NCI-H82 (cell line): ENCODE measurements at places on chromosomes 2 and 18.

- no peak for DNase-seq
These were observed 40.3 kb downstream of the UBR3 start for GRCh38 chr2:169867579-169867978.

- DNase-seq = no peak
These were observed 84.2 kb upstream of the DNER start for GRCh38 chr2:229798446-229799155.

- DNase-seq = no peak
These were observed 36.6 kb downstream of the ARL6IP6 start for GRCh38 chr2:152755029-152755428.

GRCh38 chr2:31428001-31428418 lies 13.5 kb upstream of the XDH start:
- DNase-seq = peak; percentile 13

- DNase-seq = no peak
These were observed 63.5 kb downstream of the CRACDL start for GRCh38 chr2:98872526-98872925.

DNA sequence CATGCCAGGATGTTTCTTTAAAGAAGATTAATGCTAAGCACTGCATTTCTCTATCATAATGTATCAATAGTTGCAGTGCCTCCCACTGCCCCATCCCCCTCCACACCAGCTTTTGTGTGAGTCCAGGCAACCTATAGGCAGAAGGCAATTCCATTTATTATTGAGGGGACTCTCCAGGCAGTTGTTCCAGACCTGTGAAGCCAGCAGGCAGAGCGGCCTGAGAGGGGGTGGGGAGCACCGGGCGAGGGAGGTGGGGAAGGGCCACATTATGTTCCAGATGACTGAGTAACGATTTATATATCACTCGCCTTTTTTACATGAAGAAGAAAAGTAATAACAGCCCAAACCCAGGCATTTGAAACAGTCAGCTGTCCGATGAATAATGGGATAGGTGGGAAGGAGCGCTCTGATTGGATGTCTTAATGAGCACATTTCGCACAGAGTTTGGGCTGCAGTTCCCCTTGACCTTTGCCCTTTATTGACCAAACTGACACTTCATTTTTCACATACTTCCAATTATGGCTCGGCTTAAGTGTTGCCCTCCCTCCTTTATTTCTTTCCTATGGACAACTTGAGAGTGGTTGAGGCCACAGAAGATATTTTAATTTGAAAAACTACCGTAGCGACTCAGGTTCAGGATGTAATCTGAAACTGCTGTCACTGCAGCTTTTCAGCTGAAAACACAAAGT lies 34.4 kb downstream of the MEIS1 start:
- no peak for DNase-seq

DNA sequence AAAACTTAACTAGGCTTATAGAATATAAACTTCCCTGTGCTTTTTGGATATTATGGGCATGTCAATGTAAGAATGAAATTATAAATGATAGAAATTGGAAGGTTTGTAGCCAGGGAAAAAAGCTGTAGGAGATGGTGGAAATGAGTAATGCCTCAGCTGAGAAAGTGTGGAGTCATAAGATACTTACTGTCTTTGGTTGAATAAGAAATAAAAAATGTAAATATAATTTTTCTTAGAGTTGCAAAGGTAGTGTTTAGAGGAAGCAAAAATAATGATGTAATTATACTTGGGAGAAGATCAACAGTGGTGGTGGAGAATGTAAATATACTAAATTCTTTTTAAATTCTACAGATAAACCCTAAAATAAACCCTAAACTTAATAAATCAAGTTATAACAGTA lies 26.2 kb upstream of the RND3 start:
- DNase-seq = no peak

DNA sequence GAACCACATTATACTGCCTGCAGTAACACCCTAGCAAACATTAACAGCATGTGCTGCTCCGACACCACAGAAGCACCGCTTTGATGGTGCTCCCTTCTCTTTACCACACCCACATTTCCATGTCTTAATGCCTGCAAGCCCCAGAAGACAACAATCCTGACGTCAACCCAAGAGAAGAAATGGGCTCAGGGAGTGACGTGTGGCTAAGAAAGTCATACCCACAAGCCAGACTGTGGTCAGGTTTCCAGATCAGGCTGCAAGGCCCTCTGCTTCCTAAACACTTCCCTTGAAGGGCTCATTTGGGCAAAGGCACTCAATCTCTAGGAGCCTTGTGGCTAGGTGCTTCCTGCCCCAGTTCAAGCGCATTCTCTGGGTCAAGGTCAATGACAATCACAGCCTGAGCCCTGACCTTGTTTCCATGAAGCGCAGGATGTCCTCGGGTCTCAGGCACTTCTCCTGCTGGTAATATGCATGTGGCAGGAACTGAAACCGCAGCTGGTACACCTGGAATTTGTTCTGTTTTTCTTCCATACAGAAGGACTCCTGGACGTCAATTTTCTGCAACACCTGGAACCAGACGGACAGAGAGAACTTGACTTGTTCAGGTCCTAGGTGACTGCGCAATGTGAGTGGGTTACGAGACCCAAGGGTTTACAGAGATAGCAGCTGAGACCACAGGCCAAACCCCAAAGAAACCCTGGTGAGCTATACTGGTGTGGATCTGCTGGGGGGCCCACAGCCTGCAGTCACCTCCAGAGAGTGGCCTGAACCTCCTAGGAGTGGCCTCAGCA lies 67.2 kb downstream of the POLR1A start:
- no peak for DNase-seq

DNA sequence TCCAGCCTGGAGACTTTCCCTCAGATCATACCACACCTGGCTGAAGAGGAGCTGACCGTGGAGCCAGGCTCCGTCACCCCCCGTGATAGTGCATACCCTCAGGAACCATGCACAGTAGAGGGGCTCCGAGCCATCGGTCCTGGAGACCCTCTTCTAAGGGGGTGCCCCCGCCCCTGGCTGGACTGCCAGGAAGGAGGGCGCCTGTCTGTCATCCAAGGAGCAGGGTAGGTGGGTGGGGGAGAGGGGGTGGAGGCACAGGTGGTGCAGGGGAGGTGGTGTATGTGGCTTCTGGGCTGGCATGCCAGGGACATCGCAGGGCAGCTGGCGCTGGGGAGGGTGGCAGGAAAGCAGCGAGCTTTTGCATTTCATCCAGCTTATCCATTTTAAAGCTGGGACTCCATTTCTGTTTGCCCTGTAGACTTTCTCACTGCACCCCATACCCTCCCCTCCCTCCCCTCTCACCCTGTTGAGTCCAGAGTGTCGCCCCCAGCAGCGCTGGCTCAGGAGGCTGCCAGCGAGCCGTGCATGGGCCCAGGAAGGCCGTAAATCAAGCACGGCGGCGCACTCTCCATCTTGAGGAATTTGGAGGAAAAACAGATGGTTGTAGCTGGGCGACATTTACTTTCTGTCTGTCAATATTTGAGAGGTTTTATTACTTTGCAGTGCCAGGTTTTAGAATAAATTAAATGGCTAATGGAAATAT lies 56.2 kb upstream of the HS6ST1 start:
- no peak for DNase-seq

GRCh38 chr2:119864318-119864717 lies 104.6 kb downstream of the PTPN4 start:
- DNase-seq = no peak

DNA sequence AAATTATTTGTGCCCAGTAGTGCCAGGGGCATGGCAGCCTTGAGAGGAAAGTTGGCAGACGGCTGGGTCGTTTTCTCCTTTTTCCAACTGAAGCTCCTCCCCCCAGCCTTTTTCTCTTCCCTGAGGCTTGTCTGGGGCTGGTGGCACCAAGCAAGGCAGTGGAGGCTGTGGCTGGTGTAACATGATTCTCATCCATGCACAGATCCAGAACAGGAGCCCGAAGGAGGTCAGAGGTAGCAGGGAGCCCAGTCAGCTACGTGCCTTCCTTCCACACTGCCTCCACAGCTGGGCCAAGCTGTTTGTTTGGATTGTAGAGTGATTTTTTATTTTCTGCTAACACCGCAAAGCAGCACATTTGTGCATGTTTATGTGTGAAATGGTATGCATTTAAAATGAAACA lies 170.3 kb upstream of the MGAT5 start:
- DNase-seq = no peak

DNA sequence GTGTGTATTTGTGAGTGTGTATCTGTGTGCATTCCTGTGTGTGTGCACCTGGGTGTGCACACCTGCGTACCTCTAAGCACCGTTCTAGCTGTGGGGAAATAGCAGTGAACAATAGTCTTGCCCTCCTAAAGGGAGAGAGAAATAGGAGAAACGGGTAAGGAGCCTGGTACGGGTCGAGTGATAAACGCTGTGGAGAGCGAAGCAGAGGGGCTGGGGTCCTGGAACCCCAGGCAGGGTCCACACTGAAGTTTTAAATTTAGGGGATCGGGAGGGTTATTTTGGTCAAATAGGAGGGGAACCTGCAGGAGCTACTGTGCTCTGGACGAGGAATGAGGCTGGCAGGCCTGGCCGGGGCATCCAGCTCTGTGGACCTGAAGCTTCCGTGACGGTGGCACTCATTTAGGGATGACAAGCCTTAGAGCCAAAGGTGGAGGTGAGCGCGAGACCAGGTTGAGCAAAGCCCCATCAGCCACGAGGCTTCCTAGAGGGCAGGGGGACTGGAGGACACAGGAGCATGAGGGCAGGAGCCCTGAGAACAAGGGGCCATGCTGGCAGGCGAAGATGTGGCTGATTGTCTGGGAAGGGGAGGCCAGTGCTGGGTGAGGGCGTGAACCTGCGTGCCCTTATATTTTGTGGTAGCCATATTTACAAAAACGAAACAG lies 188.0 kb downstream of the RTP5 start:
- no peak for DNase-seq

- no peak for DNase-seq
These were observed 24.1 kb upstream of the VWC2L start for GRCh38 chr2:214386720-214387119.

GRCh38 chr2:85938456-85938855 lies 49.7 kb upstream of the ST3GAL5 start:
- no peak for DNase-seq

GRCh38 chr18:80132180-80132812 lies 23.2 kb downstream of the ADNP2 start:
- DNase-seq = no peak

- DNase-seq = no peak
These were observed 64.0 kb upstream of the CTDP1 start for GRCh38 chr18:79615586-79615985.

DNA sequence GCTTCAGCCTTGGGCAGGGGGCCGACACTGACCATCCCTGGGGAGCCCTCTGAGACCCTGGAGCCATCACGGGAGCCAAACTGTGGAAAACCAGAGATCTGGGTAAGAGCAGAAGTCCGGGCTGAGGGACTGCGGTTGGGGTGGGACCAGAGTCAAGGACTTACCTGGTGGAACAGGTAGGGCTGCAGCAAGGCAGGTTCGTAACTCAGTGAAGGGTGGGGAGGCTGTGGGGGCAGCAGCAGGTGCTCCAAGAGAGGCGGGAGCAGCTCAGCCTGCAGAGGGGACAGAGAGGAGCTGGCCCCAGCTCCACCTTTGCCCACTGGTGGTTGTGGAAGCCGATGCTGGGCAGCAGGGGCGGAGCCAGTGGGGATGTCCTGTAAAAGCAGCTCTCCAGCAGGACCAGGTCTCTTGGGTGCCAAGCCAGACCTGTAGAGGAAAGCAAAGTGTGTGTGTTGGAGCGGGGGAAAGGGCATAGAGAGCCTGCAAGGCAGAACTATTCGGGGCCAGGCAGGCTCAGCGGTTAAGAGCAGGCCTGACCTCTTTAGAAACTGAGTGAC lies 6.7 kb downstream of the PTPRN start:
- no peak for DNase-seq

- no peak for DNase-seq
These were observed 56.4 kb upstream of the ODC1 start for GRCh38 chr2:10504370-10504993.

DNA sequence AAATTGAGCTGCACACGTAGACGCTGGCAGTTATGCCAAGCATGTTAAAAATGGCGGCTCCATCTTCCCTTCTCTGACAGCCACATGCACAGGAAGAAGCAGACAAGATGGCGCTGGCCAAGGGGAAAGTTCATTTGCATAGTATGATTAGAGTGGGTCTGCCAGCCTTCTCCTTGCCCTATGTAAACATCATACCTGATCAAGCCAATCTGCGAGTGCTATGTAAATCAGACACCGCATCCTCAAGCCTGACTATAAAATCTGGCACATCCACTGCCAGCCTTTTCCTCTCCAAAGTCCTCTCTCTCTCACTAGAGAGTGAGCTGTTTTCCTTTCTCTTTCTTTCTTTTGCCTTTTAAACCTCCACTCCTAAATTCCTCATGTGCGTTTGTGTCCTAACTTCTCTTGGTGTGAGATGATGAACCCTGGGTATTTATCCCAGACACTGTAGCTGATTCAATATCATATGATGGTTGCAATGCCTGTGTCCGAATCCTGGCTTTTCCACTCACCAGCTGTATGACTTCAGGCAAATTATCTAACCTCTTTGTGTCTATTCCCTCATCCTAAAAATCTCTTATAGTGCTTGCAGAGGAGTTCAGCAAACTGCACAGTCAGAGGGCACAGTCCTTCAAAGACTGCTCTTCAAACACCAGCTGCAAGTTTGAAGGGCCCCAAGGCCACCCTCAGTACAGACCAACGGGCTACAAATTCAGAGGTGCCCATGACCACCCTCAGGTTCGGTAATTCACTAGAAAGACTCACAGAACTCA lies 39.3 kb upstream of the ITSN2 start:
- DNase-seq = peak; percentile 15

GRCh38 chr2:203775684-203776083 lies 69.2 kb downstream of the CD28 start:
- DNase-seq = no peak

GRCh38 chr2:20509770-20510490 lies 63.1 kb downstream of the RHOB start:
- DNase-seq = peak; percentile 92

DNA sequence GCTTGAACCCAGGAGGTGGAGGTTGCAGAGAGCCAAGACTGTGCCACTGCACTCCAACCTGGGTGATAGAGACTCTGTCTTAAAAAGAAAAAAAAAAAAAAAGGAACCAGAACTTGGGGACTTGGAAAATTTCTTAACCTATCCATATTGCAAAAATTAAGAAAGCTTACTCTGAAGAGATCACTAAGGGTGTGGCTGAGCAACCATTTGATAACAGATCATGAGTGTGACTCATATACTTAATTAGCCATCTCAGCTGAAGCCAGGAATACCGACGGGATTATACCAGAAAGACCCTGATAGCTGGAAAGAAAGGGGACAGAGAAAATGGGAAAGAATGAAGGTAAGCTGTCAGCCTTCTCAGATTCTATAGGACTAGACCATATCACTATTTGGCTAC lies 7.1 kb upstream of the ADD2 start:
- peak; percentile 62 for DNase-seq

DNA sequence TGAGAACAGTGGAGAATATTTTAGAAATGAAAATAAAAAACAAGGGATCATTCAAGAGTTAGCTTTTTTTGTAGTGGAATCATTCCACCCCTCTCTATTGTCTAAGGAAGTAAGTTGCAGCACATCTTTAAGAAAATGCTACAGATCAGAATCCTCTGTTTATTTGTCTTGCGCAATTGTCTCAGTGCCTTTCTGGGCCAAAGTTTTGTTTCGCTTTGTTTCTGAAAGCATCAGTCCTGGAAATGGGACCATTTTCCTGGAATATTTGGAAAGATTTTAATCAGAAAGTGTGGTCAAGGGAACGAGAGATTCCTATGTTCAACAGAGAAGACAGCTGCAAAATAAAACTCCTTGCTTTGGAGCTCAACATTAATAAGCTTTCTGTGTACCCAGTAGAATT lies 74.0 kb downstream of the NRXN1 start:
- no peak for DNase-seq

- peak; percentile 81 for DNase-seq
These were observed 41.6 kb downstream of the PKDCC start for GRCh38 chr2:42089340-42089925.
